IPS DF 19.7 (cell line): ENCODE measurements at places on chromosomes 2 and 18.

- DNase-seq, result no peak
Measured at GRCh38 chr2:7795778-7796563, 878.8 kb downstream of the RNF144A start.

DNA sequence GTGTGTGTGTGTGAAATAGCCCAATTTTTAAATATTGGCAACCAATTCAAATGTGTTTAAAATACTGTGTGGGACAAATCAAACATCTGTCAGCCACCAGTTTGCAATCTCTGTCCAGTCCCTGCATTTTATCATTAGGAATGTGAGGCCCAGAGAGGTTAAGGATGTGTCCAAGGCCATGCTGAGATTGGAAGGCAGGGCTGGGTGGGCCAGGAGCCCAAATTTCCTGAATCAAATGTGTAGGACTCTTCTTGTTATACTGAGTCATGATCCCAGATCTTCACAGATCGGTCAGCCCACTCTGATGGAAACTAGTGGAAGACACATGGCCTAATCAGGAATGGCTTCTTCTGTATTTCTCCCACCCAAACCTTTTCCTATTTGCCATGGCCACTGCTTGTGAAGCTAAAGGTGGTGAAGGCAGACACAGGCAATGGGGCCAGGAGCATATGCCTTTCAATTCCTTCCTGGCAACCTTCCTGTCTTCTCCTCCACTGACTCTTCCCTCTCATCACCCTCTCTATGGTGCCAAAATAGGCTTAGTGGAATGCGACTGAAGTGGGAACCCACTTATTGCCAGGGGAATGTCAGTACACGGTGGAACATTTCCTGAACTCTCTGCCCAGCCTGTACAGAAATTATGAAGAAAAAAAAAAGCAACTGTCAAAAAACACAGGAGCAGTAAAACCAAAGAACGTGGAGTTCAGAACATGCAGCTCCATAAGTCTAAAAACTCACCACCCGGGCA, 35.5 kb downstream of the ZEB2 start:
- no peak for DNase-seq

DNA sequence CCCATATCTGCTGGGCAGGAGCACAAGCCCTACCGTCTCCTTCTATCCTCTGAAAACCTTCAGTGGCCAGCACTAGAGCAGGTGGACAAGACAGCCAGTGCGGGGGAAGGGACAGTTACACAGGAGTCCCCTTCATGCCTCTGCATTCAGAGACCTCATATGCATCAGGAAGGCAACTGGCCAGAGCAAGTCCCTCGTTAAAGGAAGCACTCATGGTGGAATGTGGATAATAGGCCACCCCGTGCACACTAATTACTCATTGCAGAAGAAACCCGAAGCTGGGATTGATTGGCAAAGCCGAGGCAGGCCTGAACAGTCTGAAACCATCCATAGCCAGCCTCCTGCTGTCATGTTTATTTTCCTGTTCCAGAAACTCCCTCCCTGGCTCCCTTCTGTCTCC, 11.2 kb downstream of the KIAA2012 start:
- no peak for DNase-seq

DNA sequence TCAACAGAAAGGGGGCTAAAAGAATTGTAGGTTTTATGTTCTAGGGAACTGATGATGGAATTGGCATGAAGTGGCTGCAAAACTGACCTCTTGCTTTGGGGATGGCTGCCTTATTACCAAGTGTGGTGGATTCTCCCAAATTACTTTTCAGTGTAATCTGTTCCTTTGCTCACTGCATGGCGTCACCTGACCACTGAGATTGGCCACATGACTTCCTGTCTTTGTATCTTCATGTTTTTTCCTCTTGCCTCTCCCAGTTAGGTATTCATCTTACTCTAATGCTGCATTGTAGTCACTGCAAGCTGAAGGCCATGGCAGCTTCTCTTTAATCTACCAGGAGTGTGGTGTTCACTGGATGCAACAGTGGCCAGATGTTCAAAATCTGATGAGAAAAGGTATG, 257.7 kb upstream of the TNP1 start:
- no peak for DNase-seq

DNA sequence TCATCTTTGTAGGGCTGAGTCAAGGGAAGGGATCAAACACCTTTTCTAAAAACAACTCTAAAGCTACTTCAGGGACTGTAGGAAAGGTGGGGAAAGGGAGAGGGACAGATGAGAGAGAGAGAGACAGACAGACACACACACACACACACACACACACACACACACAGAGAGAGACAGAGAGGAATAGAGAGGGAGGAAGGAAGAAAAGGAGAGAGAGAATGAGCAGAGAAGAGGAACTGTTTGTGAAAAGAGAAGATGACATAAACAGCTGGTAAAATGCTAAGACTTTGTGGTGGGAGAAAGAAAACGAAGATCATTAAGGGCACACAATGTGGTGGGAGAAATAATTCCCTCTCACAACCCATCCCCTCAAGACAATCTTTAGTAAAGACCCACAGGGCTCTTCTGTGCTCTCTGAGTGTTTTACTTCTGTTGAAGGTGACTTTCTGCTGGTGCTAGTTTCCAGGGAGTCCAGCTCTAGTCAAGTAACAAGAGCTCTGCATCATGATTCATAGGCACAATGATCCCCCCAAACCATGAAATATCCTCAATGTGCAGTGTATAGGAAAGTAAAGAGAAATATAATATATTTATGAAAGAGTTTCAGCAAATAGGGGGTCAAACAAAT, 77.2 kb upstream of the STK17B start:
- DNase-seq, result no peak

DNA sequence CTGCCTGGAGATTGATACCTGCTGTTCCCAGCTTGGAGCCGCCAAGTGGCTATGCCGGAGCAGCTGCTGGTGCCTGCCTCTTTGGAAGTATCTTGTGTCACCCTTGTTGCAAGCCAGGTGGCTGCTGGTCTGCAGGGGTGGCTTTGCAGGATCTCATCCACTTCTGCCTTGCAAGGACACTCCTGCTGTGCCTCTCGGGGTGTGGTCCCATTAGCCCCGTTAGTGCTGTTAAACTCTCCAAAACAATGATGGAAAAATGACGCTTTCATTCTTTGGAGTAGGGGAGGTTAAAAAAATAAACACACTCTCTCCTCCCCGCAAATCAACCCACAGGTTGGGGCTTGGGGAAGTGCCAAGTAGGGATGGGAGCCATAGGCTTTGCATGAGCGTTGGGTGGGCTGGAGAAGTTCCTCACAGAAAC, 352.8 kb downstream of the RNF144A start:
- no peak for DNase-seq

GRCh38 chr2:38269421-38269820, 107.7 kb downstream of the ATL2 start:
- no peak for DNase-seq

DNA sequence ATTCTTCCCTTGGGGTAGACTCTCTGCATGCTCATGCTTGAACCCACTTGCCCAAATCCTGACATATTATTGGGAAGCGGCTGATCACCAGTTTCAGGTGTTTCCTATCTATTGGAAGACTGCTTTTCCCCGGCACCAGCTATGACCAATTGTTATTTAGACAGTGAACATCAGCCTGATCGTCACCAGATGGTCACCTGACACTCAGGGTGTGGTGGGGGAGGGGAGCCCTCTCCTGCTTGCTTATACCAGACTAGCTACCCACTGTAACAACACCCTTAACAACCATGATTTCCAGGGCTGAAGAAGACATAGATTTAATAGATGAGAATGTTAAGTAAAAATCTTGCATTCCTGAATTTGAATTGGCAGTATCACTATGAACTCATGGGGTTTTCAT, 44.3 kb downstream of the RBM43 start:
- DNase-seq, result no peak

DNA sequence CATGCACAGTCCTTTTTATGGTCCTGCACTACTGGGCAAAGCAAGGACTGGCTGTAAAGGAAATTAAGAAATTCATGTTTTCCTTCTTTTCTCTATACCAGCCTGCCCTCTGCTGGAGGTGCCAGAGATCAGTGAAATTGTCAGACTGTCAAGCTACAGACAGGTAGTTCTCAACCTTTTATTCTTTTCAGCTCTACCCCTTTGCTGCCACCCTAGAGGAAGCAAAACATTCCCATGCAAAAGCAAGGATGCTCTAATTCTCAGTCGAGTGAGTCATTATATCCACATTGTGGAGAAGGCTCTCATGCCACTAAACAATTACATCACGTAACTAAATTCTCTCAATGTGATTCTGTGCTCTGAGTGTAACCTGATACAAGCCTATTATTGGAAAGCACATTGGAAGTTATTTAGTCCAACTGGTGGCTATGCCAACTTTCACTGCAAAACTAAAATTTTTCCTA, 25.0 kb upstream of the RAPGEF4 start:
- DNase-seq, result no peak
